ENCODE measurements at places on chromosomes 13 and 19.

DNA sequence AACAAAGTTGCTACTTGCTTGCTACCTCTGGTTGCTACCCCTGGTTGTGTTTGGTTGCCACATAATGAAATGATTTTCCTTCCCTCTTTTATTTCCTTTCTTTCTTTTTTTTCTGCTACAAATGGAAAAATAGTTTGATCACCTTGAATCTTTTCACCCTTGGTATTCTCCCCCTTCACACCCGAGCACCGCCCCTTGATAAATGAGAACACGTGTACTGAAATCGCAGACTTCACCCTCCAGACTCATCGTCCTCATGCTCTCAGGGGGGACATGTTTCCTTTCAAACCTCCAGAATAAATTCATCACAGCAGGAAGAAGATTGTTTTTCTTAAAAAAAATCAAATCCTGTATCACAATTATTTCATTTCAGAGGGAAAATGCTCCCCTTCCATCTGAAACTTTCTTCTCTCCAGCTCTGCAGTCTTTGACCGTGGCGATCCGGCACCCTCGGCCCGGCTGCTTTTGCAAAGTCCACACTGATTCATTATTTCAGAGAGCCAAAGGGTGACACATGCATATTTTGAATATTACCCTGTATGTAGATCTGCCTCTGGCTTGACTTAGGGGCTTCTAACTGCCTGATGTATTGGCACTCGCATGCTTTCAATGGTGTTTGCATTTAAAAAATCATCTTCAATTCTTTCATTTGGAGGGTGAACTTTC lies 222.6 kb upstream of the MAB21L1 start:
- no peak for DNase-seq

GRCh38 chr13:31136724-31137123 lies 25.0 kb downstream of the HSPH1 start:
- DNase-seq: no peak

DNA sequence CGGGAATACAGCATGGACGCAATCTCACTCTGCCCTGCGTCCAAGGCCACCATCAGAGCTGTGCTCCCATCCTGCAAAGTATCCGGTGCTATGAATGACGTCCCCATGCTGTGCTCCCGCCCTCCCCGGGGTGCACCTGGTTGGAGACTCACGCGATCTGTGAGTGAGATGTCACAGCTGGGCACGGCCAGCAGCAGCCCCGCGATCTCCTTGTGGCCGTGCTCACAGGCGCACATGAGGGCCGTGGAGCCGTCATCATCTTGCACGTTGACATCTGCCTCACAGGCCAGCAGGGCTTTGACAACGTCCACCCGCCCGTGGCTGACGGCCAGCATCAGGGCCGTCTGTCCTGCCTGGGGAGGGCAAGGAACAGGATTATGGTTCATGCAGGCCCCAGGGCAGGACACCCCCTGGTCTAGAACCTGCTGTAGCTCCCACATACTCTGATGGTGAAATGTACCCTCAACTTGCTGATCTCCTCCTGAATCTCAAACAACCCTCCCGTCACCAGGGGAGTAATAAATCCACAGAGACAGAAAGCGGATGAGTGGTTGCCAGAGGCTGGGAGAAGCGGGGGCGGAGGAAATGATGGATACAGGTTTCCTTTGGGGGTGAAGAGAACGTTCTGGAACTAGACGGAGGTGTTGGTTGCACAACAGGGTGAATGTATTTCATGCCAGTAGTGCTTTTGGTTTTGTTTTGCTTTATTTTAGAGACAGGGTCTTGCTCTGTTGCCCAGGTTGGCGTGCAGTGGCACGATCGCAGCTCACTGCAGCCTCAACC lies 14.5 kb upstream of the SPC24 start:
- DNase-seq: no peak

- DNase-seq: no peak
These were observed 72.9 kb downstream of the SHISA2 start for GRCh38 chr13:25978961-25979360.

- DNase-seq: no peak
These were observed 21.3 kb upstream of the LPAR6 start for GRCh38 chr13:48434200-48434599.

DNA sequence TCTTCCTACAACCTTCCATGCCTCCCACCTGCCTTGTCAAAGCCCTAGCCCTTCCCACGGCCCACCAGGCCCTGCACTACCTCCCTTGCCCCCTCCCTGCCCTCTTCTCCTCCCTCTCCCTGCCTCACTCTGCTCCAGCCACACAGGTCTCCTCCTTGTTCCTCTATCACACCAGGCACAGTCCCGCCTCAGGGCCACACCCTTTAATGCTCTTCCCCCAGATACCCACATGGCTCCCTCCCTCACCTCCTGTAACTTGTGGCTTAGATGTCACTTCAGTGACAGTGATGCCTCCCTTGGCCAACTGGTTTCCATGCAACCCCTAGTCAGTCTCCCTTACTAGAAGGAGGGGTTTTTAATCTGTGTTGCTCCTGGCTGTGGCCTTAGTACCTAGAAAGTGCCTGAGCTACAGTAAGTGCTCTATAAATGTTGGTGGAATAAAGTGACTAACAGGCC lies 1.3 kb downstream of the SIRT6 start:
- DNase-seq: no peak

DNA sequence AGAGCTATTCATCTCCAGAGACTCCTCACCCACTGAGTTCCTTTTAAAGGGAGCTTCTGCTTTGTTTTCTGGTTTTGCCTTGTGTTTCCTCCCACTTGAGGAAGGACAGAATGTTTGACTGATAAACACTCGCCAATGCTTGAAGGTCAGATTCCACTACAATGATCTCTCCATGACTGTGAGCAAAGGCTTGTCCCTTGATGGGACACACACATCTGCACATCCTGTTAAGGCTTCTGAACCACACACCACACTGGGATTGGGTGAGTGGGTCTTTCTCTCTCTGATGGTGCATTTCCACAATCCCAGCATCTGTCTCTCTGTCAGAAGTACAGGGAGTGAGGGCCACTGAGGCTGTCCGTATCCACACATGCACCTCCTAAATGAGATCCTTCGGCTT lies 245.3 kb downstream of the IRS2 start:
- no peak for DNase-seq
